SJSA1 (cell line): ENCODE measurements at places on chromosomes 6 and 20.

GRCh38 chr6:106511288-106512047, 117.8 kb downstream of the RTN4IP1 start:
- DNase-seq = peak; percentile 65

GRCh38 chr6:169473663-169474062, 220.0 kb upstream of the THBS2 start:
- DNase-seq = no peak

DNA sequence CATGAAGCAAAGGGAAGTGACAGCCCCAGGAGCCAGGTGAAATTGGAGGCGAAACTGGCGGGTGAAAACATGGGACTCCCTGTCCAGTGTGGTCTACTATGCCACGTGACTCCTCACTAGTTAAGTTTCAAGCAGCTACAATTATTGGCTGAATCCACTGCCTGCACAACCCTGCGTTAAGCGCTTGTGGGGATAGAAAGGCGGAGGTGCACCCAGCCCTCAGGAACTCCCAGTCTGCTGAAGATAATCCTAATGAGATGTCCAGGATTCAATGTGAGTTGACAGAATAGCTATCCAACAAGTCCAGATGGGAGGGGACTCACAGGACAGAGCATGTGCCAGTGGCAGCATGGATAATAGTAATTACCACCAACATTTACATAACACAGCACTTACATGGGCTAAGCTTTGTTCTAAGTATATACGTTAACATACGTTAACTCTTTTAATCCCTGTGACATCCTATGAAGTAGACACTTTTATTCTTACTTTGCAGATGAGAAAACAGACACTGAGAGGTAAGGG, 1.8 kb downstream of the MOCS1 start:
- no peak for DNase-seq

DNA sequence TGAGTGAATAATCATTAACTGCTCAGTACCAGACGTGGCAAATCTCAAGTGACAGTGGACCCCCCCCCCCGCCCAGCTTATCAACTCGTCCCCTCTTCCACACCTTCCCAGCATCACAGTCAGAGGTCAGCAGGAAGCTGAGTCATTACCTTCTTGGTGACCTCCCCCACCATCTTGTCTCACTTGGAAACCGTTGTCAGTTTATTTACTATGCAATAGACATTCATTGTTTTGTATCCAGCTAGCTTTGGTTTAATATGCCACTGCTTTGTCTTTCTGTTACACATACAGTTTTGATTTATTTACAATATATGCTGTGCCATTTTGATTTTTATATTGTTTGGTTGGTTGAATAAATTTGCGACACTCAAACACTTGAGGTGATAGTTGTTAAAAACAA, 158.1 kb downstream of the QKI start:
- DNase-seq = no peak

GRCh38 chr6:45438849-45439406, 61.2 kb upstream of the SUPT3H start:
- DNase-seq = peak; percentile 59

GRCh38 chr6:79504372-79504771, 32.9 kb downstream of the LCA5 start:
- no peak for DNase-seq

GRCh38 chr6:124040655-124041054, 237.0 kb downstream of the NKAIN2 start:
- no peak for DNase-seq

DNA sequence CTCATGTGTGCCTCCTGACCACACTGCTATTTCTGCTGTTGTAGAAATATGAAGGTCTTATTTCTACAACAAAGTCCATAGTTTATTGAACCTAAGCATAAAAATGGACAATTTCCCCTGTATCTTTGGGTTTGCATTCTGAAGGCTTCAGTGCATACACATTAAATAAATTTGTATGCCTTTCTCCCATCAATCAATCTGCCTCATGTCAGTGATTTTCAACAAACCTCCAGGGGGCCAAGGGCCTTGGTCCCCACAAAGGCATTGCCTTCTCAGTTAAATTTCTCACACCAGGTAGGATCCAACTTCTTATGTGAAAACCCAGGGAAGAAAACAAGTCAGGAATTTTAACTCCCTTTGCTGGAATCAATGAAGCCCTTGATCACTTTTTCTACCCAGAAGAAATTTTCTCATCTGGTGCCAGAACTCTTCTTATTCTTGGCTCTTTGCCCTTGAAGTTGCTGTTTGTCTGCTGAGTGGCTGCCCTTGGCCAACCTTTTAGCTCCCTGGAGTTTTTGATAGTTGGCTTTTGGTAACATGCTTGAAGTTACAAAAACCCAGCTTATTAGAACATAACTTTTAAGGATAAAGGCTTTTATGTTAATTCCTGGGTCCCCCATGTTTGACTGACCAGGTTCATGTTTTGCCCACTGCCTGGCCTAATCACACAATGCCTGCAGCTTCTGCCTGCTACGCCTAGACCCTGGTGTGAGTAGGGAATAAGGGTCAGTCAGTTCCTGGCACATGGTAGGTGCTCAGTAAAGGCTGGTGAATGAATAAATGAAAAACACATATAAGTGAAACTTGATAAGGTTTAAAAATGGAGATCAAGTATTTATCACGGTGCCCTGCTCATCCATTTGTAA, 37.0 kb downstream of the SHLD1 start:
- no peak for DNase-seq

GRCh38 chr6:18360188-18360587, 27.0 kb upstream of the RNF144B start:
- DNase-seq = no peak

DNA sequence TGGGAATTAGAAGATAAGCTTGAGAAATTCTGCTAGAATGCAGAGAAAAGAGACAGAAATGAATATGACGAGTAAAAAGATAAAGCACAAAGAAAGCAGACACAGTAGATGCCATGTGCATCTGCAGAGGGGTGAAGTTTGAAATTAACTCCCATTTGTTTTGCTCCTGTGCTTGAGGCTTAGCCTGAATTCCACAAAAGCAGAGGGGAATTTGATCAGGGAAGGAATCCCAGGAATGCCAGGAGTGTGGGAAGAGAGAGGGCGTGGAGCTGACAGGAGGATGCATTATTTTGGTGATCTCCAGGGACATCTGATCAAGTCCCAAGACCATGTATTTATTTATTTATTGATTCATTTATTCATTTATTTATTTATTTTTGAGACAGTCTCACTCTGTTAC, 55.6 kb downstream of the SLC22A1 start:
- DNase-seq = no peak

DNA sequence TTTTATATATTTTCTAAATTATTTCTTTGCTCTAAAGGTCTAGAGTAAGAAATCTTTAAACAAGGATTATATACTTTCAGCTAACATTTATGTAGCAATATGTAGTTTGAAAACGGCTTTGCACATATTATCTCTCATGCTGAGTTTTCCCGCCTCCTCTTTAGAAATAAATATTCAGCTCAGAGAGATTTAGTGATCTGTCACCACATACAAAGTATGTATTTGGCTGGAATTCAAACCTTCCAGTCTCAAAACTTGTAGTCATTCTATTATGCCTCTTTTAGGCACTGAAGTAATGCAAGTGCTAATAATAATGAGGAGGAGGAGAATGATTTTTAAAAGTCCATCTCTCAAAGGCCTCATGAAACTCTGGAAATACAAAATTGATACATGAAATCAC, 525.0 kb downstream of the GRIK2 start:
- no peak for DNase-seq

GRCh38 chr6:98894810-98895209, 52.9 kb downstream of the FBXL4 start:
- no peak for DNase-seq

DNA sequence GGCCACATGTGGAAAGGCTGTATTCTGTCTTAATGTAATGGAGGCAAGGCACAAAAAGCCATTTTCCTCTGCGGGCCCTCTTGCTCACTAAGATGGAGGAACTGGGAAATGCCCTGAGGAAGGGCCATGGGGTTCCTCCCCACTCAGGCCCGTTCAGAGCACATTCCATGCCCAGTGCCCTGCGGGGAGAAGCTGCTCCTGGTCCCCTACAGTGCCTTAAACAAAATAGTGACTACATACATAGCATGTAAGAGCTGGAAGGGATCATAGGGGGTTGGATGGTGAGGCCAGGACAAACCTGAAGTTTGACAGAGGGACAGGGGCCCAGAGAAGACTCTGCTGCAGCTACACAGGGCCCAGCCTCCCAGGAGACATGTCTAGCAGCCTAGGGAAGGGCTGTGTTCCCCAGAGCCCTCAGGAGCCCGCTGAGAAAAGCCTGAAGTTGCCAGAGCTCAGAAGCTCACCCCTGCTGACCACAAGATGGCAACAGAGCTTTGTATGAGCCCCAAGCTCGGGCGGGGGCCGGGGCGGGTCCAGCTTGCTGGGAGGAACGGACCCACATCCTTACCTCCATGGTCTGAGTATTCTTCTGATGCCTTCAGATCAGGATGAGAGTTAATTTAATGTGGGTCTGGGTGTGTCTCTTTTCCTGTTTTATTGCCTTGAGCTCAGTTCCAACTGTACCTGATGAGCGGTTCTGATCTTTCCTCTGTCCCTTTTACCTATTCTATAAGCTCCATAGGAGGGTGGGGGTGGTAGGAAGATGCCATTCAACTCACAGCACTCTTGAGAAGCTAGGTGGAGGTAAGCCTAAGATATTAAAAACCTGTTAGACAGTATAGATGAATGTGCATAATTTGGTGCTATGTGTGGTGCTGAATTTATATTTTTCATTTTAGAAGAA, 242.9 kb downstream of the CDC5L start:
- peak; percentile 73 for DNase-seq

GRCh38 chr6:155795173-155795796, 339.6 kb upstream of the NOX3 start:
- DNase-seq = no peak

DNA sequence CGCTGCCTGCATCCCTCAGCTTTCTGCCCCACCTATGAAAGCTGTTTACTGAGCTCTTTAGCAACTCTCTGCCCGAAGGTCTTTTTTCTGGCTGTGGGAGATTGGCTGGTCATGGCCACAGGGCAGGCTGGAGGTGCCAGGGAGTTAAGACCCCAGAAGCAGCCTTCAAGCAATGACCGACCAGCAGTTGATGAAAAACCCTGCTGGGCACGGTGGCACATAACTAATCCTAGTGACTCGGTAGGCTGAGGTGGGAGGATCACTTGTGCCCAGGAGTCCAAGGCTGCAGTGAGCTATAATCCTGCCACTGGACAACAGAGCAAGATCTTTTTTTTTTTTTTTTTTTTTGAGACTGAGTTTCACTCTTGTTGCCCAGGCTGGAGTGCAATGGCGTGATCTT, 20.4 kb upstream of the ITPR3 start:
- no peak for DNase-seq

DNA sequence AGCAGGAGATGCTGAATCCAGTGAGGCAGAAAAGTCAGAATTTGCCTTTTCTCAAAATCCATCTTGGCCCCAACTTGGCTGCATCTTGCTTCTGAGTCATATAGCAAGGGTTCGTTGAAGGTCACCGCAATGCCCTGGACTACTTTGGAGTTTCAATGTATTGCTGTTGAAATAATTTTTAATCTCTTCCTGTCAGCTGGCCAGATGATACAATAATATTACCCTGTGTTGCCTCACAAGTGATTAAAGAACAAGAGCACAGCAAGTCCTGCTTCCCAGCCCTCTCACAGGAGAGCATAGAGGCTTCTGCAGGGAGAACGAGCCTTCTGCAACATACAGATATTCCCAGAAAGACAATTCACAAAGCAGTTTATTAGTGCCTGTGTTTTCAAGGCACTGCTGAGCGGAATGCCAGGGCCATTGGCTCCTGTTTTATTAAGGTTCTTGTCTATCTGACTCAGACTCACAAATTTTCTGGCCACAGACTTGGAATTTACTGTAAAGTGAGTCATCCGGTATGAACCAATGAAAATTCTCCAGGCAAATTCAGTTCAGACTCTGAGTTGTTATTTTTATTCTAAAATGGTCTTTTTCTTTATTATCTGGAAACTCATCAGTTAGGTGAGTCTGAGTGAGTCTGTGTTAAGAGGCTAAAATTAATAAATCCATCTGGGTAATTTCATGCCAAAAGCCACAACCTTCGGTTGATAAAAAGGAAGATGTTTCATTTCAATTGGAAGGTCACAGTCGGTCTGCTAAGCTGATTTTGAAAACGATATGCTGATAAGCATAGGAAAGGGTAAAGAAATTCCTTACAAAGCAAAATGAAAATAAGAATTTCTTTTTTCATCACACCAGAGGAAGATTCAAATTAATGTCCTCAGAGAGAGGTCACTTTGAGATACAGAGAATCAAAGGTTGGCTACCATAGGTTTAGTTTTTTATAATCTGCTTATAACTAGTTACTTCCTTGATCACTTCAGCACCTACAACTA, 289.4 kb upstream of the STXBP5 start:
- peak; percentile 91 for DNase-seq

DNA sequence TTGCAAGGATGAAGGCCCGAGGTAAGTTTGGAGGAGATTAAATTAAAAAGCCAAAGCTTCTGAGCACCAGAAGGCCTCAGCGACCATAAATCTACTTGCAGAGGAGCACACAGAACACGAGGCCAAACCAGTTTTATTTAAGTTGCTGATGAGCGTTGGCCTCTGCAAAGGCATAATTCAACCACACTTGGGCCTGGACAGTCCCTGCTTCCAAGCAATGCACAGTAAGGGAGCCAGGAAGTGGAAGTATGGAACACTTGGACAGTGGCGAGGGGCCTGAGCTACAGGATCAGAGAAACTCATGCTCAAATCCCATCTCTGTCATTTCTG, 92.8 kb downstream of the PTPRT start:
- no peak for DNase-seq

DNA sequence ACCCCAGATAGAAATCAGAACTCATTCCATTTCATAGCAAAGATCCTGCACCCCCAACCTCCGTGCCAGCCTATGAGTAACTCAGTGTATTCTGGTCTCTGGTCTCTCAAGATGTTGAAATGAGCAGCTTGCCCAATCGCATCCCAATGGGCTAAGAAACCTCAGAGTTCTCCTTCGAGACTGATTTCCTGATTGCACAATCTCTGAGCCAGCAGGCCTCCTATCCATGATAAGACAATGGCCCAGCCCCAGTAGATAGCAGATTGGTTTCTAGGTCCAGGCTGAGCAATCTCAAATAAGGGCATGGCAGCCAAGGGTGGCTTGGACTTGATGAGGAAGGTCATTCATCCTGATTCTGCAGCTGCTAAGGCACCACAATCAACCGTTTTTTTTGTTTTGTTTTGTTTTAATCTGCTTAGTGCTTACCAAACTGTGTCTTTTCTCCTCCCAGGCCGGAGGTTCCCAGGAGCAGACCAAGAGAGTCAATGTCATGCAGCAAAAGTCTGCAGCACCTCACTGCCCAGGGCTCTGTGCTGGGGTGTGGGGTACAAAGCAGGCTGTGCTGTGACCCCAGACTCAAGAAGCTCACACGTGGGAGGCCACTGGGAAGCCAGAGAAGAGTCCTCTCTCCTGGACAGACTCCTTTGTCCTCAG, 125.1 kb upstream of the NXT1 start:
- no peak for DNase-seq

DNA sequence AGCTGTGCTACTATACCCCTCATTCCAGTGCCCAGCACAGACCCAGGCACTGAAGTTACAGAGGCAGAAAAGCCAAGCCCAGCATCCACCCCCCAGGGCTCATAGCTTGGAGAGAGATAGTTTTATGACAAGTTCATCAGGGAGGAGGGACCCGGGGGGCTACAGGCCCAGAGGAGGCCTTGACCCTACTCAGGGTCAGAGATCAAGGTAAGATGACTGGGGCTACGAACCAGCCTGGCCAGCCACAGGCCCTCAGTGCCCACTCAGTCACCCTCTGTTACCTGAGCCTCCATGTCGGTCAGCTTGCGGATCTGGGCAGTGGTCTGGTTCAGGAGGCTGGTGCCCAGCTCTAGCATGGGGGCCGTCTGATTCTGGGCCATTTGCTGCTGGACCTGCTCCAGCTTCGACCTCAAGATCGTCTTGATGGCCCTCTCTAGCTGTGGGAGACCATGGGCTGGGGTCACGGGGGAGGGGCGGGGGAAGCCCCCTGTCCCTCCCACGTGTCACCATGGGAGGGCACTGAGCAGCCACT, 26.1 kb downstream of the ANGPT4 start:
- no peak for DNase-seq
